ENCODE measurements at places on chromosomes 3 and 15.

- DNase-seq: no peak
Measured at GRCh38 chr3:187186801-187187421, 10.4 kb upstream of the RTP1 start.

DNA sequence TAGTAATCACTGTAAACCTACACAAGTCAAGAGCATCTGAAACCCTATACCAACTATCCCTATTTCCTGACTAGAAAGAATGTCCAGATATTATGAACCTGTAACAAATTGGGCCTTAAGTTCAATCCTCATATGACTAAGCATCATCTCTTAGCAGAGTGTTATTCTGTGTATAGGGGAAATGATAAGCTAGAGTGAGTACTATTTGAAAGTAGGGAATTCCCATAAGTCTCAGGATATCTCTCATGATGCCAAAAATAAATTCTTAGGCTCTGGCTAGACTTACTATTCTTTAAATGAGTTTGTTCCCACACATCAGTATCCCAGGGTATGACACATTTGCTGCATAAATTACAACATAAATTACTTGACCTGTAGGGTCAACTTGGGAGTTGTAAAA, 15.3 kb downstream of the MRPL47 start:
- no peak for DNase-seq

DNA sequence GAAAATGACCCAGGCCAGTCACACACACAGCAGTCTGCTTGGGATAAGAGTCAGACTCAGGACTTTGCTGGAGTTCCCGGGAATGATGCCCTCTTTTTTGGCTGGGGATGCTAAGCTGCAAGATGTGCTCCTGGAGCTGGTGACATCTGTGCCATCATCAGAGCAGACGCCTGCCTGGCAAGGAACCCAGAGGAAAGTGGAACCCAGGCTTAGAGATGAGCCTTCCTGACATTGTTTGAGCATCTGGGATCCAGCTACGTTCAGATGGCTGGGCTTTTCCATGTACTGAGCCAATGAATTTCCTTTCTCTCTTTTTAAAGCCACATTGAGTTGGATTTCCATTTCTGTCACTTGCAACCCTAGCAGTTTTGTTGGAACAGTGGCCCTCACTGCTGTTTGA, 53.3 kb downstream of the EBLN2 start:
- no peak for DNase-seq

DNA sequence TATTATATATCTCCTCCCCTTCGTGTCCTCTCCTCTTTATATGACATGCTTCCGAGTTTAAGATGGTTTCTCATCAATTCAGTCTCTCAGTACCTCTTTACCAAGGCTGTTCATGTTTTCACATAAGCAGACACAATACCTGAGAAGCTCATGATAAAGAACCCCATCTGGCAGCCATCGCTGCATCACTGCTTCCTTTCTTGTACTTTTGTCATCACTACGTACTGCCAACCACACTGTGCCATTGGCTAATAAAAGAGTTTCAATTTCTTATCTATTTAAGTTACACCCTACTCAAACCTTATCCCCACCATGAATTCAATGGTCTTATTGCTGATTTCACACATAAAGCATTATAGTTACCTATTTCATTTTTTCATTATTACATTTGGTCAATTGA, 484.7 kb upstream of the CNTN4 start:
- DNase-seq: no peak

- DNase-seq: peak; percentile 57
Measured at GRCh38 chr3:170563712-170564423, 22.0 kb downstream of the SLC7A14 start.

GRCh38 chr3:128784232-128784631, 58.2 kb downstream of the RAB7A start:
- DNase-seq: no peak

DNA sequence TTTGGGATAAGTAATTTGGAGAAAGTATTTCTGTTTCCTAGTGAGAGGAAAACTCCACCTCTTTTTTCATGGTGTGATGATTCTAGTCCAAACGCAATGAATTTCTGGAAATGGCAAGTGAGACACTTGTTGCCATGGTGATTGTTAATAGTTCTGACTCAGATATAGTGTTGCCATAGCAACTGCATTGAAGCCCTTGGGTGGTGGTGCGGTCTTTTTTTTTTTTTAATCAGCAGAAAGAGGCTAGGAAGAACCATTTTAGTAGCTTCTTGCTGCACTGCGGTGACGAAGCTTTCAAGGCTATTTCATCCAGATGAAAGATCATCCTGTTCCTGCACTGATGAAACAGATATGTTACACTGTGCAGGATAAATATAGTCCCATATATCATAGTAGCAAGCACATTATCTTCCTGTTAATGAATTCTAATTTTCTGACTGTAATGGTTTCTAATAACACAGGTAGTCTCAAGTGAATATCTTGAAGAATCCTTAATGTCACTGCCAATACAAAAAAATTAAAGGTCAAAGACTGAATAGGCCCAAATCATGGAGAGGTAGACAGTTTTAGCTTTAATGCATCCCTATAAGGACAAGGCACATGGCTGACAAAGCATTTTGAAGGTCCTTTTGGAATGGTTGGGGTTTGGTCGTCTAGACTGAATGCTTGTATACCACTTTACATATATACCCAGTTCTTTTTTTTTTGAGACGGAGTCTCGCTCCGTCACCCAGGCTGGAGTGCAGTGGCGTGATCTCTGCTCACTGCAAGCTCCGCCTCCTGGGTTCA, 125.1 kb upstream of the ZBTB20 start:
- no peak for DNase-seq

GRCh38 chr3:134059035-134059601, 29.4 kb upstream of the SLCO2A1 start:
- no peak for DNase-seq

- DNase-seq: no peak
Measured at GRCh38 chr3:29922992-29923746, 642.3 kb downstream of the RBMS3 start.

GRCh38 chr3:14464141-14464465, 61.7 kb downstream of the SLC6A6 start:
- no peak for DNase-seq

GRCh38 chr3:192931825-192932224, 14.2 kb upstream of the MB21D2 start:
- no peak for DNase-seq

Data from NCI-H510A treated with DMSO at 0.1 percent for 48 hours (cell line).